HAP-1 (cell line): ENCODE measurements at places on chromosomes 6 and 20.

DNA sequence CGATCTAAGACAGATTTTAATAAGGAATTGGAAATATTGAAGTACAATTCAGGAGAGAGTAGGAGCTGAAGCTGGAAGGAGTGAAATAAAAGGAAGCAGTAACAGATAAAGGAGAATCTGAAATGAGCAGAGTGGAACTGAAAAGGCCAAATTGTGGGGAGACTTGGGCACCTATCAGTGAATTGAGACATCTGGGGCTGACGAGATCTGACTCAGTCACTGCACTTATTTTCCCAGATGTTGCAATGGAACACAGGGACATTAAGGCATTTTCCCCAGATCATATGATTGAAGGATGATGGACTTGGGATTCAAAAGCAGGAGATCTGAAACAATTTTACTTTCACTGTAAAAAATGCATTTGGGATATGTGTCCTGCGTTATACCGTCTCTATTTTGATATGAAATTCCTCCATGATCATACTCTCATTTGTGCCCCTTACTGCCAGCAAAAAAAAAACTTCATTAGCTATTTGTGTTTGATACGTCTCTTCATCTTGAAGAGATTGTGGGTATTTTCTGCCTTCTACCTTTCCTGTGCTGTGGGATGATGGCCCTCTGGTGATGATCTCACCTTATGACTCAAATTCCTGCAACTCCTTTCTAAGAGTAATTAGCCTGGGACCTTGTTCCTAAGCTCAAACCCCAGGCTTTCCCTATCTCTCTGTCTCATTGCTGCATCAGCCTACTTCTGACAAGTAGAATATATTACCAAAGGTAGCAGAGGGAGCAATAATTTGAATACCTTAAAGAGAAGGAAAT is 278.5 kb upstream of the MAN1A1 start:
- DNase-seq: no peak

GRCh38 chr6:56359201-56359899 is 112.0 kb upstream of the COL21A1 start:
- peak; percentile 79 for DNase-seq

GRCh38 chr6:132004668-132005067 is 53.5 kb upstream of the CCN2 start:
- no peak for DNase-seq

DNA sequence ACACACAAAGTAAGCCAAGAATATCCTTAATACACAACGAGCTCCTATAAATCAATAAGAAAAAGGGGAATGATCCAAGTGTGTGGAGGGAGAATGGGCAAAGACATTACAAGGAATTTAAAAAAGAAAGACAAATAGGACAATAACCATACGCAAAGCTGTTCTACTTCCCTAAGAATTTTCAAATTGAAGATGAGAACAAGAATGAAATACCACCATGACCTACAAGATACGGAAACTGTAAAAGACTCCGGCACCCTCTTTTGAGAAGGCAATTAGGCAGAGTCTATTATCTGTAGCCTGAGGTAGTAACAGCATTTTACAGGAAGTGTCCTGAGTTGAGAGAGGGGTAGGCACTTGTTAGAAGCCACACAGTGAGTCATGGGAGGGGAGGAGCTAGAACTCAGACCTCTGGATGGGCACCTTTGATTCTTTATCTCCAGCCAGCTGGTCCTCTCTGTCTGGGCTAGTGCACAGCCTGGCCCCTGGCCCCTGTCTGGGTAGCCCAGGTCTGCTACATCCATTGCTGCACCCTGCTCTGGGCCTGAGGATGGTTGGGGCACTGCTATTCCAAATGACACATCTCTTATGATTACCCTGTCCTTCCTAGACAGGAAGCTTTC is 15.3 kb downstream of the RSPO4 start:
- no peak for DNase-seq

- peak; percentile 69 for DNase-seq
These were observed 21.2 kb upstream of the NFATC2 start for GRCh38 chr20:51563486-51564332.

GRCh38 chr6:33373960-33374910 is 17.4 kb upstream of the KIFC1 start:
- DNase-seq: no peak

DNA sequence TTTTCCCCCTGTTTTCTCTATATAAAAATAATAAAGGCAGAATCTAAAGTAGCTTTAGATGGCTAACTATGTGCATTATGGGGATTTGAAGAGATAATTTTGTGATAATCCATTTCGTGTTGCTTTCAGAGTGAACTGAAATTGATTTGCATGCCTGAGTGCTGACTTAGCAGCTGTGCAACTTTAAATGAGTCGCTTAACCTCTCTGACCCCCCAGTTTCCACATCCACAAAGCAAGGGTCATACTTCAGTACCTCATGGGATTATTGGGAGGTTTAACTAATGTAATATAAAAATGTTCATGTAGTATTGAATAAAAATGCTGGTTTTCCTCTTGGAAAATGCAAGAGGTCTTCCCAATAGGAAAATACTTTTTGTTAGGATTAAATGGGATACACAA is 63.8 kb upstream of the FABP7 start:
- DNase-seq: no peak

DNA sequence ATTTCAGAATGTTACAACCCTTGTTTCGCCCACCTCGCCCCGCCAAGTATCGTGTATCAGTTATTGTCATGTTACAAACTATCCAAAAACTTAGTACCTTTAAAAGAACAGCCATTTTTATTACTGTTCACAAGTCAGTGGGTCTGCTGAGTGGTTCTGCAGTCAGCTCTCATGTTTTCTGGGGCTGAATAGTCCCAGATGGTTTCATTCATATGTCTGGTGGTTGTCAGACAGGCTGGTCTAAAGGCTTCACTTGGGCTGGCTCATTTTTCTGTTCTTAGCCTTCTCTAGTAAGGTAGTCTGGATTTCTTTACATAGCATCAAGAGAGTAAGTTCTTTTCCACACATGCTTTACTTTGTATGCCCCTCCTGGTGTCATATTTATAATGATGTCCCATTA is 8.6 kb downstream of the ZNF292 start:
- DNase-seq: no peak

- DNase-seq: no peak
These were observed 52.1 kb downstream of the HNF4A start for GRCh38 chr20:44407402-44408184.

DNA sequence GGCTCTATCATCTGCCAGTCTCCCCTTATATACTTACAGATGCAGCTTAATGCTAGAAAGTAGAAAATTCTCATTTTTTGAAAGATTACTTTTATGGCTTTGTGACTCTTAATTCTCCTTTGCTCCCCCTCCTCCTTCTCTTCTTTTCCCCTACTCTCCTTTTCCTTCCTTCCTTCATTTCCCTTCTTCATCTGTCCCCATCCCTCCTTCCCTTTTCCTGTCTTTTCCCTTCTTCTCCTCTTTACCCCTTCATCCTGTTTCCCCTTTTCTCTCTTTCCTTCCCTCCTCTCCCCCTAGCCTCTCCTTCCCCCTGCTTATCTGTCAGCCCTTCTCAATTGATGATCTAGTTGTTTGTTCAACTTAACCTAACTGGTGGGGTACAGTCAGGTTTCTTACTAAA is 71.5 kb downstream of the PPP1R14C start:
- no peak for DNase-seq

DNA sequence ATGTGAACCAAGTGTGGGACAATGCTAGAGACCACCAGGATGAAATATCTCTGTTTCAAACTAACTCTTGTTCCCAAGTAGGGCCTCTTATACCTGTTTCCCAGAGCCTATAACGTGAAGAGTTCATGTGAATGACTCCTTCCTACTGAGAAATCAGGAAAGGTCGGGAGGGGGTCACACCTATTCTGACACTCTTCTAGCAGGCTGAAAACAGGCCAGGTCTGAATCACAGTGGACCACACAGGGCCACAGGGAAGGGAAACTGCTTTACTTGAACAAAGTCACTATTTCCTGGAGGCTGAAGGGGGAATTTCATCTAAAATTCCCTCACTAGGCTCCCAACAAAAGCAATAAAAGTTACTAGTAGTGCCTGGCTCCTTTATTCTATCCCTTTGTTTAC is 88.4 kb upstream of the BMP2 start:
- no peak for DNase-seq

GRCh38 chr20:9235518-9235917 is 166.6 kb downstream of the PLCB4 start:
- no peak for DNase-seq

DNA sequence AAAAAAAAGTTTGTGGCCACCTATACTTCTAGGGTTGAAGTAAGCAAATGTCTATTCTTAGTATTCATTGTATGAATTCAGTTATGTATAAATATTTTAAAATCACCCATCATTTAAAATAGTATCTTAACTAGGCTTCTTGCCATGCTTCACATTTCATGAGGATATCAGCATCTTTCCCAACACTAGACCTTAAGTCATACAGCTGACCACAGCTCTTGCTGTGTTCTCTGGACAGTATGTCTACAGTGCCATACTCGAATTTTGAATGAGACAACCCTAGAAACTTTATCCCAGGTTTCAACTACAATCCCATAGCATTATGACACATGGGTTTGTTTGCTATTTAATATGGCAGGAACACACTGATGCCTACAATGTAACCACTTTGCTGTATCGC is 5.2 kb downstream of the TXNDC5 start:
- no peak for DNase-seq

DNA sequence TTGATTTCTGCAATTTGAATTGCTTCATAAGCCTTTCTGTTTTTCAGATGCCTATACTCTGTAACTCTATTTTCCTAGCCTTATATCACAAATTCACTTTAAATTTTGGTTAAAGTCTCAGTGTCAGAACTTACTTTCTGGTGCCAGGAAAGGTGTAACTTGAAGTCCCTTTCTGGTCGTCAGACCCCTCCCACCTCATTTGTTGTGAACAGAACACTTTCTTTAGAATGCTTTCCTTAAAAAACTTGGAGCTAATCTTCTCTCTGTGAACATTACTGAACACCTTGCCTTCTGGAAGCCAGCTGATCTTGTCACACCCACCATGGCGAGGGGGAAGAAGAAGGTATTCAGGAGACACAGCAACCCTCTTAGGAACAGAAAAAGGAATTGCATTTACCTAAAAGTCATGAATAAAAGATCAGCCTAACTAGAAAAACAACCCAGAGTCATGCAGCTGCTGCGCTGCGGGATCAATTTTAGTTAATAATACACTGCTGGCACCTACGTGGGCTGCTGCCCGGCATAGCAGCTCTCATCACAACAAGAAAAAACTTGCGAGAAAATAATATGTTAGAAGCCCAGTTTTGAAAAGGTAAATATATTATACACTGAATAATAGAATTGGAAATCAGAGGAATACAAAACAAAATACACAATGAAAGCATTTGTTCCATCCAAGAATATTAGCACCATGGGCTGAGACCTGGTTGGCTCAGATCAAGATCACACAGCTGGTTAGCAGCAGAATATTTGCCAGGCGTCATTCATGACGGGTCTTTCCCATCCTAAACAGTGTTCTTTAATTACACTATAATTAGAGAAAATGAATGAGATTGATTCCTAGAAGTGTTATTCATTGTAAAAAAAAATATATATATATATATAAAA is 5.8 kb upstream of the FAM217A start:
- no peak for DNase-seq

- no peak for DNase-seq
These were observed 75.5 kb upstream of the CD2AP start for GRCh38 chr6:47402081-47402480.

DNA sequence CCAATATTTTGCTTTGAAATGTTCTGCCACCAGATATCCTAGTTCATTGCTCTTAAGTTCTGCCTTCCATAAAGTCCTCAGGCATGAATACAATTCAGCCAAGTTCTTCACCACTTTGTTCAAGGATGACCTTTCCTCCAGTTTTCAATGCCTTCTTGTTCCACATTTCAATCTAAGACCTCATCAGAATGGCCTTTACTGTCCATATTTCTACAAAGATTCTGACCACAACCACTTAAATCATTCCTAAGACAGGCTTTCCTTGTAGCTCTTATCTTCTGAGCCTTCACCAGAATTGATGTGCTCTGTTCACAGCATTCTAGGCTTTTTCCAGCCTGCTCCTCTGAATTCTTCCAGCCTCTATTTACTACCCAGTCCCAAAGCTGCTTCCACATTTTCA is 319.0 kb downstream of the HACE1 start:
- no peak for DNase-seq

GRCh38 chr20:31838646-31839292 is 6.6 kb downstream of the FOXS1 start:
- DNase-seq: peak; percentile 35

DNA sequence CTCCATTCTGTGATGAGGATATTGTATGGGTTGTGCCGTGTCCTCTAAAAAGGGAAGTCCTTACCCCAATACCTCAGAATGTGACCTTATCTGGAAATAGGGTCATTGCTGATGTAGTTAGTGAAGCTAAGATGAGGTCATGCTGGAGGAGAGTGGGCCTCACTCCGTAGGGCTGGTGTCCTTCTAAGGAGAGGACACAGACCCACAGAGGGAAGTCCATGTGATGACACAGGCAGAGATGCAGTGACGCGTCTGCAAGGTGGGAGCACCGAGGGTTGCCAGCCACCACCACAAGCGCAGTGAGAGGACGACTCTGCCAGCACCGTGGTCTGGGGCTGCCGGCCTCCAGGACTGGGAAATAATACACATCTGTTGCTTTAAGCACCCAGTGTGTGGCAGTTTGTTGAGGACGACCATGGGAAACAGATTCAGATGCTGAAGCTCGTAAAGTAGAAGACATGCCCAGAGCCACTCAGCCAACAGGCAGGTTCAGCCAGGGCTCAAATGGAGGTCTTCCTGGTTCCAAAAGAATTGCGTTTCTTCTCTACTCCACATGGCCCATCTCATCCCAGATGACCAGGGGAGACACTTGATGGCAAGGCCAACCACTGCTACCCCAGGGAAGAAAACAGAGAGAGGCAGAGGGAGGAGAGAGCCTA is 59.2 kb upstream of the DUSP22 start:
- DNase-seq: no peak

DNA sequence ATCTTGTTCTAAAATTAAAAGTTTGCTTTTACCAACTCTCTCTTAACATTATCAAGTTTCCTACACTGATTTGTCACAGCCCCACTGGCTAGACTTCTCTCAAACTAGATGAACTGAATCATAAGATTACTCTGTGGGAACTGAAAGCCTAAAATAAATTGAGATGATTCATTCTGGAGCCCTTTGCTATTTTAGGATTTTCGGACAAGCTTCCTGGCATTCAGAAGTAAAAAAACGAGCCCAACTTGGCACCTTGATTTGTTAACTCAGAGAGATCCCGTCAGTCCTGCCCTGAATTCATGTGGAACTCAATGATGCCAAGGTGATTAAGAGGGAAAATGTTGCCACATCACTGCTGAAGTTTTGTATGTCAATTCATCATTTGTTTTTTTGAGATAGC is 122.0 kb upstream of the NRSN1 start:
- no peak for DNase-seq

DNA sequence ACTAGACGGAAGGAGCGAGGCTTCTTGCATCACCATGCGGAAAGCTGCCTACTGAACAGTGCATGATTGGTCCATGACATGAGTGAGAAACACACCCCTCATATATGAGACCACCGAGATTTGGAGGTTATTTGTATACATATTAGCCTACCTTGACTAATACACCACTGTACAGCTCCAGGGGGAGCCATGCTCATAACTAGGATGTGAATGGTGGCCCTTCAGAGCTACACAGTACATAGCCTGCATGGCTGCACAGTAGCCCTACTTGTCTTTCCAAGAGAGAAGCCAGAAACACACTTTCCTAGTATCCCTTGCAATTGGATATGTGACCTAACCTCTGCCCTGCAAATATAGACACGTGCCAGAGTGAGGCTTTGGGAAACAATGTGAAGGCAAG is 21.8 kb upstream of the MCUR1 start:
- no peak for DNase-seq

- no peak for DNase-seq
These were observed 425.3 kb upstream of the BTBD3 start for GRCh38 chr20:11492386-11492785.
